ENCODE measurements at places on chromosomes 12 and 14. TPM values are rescaled to one million over a fixed set of nuclear protein-coding genes. Genes with fewer than 3 reads are reported as not detected.
A peak's percentile ranks its signal among the peaks of the same experiment; 100 is the strongest.

- H3K27me3 ChIP-seq: peaks cover 4% of the 10 kb centered on the region
- no peaks in the 10 kb centered on the region for H3K4me1 ChIP-seq
- DNase-seq: no peak
- H3K4me3 ChIP-seq: no peak overlapping the region
Observed at GRCh38 chr14:89000007-89000942, 175.8 kb downstream of the TTC8 start.

GRCh38 chr12:26204612-26205289, 9.4 kb downstream of the SSPN start:
- no peaks in the 10 kb centered on the region for H3K27me3 ChIP-seq
- no peaks in the 10 kb centered on the region for H3K36me3 ChIP-seq
- no peak overlapping the region for H3K4me3 ChIP-seq
- no peak for DNase-seq
- peaks cover 4% of the 10 kb centered on the region for H3K4me1 ChIP-seq

- H3K4me3 ChIP-seq: no peak overlapping the region
- no peaks in the 10 kb centered on the region for H3K4me1 ChIP-seq
- DNase-seq: no peak
- H3K36me3 ChIP-seq: peaks cover 7% of the 10 kb centered on the region
- H3K27me3 ChIP-seq: no peaks in the 10 kb centered on the region
Observed at GRCh38 chr12:43087195-43088091, 464.6 kb downstream of the ADAMTS20 start.

DNA sequence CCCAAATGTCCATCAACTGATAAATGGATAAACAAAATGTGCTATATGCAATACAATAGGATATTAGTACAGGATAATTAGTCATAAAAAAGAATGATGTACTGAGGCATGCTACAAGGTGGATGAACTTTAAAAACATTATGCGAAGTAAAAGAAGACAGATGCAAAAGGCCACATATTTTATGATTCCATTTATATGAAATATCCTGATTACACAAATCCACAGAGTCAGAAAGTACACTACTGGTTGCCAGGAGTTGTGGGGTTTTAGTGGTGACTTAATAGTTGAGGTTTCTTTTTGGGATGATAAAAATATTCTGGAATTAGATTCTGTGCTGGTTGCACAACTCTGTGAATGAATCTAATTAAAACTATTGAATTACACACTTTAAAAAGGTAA, 12.6 kb downstream of the TRIM9 start:
- no peaks in the 10 kb centered on the region for H3K27me3 ChIP-seq
- H3K27ac ChIP-seq: no peak overlapping the region
- no peak overlapping the region for H3K4me3 ChIP-seq
- H3K4me1 ChIP-seq: no peaks in the 10 kb centered on the region
- H3K36me3 ChIP-seq: no peaks in the 10 kb centered on the region

GRCh38 chr12:19572920-19573558, 133.7 kb downstream of the AEBP2 start:
- H3K27me3 ChIP-seq: peaks cover 3% of the 10 kb centered on the region
- peak; percentile 43 for DNase-seq
- peak overlapping the region; percentile 26 for H3K27ac ChIP-seq

DNA sequence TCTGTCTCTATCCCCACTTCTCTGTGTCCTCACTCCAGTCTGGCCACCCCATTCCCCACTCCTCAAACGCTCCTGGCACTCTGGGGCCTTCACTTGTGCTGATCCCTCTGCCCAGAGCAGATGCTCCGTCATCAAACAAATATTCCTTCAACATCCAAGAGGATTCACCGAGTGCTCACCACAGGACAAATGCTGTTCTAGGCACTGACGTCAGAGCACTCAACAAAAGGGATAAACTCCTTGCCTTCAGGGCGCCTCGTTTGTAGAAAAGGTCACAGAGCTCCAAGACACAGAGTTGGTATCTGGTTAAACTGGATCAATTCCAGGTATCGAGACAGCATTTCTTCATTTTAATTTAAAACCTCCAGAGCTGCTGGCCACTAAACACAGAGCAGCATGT, 35.3 kb downstream of the PSMC1 start:
- peaks cover 34% of the 10 kb centered on the region for H3K36me3 ChIP-seq
- DNase-seq: no peak
- no peak overlapping the region for H3K4me3 ChIP-seq
- H3K4me1 ChIP-seq: no peaks in the 10 kb centered on the region

DNA sequence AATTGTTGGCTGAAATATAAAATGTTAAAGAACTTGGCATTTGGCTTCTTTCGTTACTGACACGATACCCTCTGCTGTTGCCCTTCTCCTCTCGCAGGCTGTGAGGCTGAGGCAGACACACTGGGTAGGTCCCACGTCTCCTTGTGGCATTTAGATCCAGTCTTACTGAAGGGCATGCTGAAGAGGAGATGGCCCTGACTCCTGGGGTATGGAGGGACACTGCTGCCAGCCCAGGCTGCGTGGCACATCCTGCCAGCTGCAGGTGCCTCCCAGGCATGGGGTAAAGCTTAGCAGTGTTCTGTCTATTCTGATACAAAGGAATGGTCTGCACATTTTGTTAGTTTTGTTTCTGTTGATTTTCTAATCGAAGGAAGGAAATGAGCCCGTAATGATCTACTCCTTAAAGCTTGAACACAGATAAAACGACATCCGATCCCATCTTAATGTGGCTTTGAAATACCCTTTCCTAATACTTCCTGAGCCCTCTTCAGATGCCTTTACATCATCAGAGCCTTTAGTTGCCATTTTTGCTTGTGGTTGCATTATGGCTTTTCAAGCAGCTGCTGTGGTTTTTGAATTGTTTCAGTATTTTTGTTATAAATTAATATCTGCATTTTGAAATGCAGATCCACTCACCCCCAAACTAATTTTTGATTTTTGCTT, 61.1 kb downstream of the WDR20 start:
- DNase-seq: no peak
- H3K27me3 ChIP-seq: peaks cover 8% of the 10 kb centered on the region
- peaks cover 40% of the 10 kb centered on the region for H3K36me3 ChIP-seq
- H3K4me3 ChIP-seq: no peak overlapping the region
- H3K27ac ChIP-seq: no peak overlapping the region

GRCh38 chr12:93592641-93593406, 20.3 kb downstream of the SOCS2 start:
- no peaks in the 10 kb centered on the region for H3K27me3 ChIP-seq
- H3K27ac ChIP-seq: no peak overlapping the region
- DNase-seq: no peak
- H3K36me3 ChIP-seq: no peaks in the 10 kb centered on the region
- H3K4me3 ChIP-seq: no peak overlapping the region
- H3K4me1 ChIP-seq: peaks cover 12% of the 10 kb centered on the region

GRCh38 chr12:40103043-40103442, 2.8 kb downstream of the SLC2A13 start:
- peaks cover 19% of the 10 kb centered on the region for H3K27me3 ChIP-seq
- no peak for DNase-seq
- no peak overlapping the region for H3K27ac ChIP-seq
- H3K4me3 ChIP-seq: peak overlapping the region; percentile 38
- peaks cover 32% of the 10 kb centered on the region for H3K4me1 ChIP-seq

GRCh38 chr12:50222275-50222783, 55.2 kb upstream of the CERS5 start:
- H3K4me3 ChIP-seq: no peak overlapping the region
- peaks cover 3% of the 10 kb centered on the region for H3K4me1 ChIP-seq
- no peak overlapping the region for H3K27ac ChIP-seq
- DNase-seq: peak; percentile 35
- no peaks in the 10 kb centered on the region for H3K27me3 ChIP-seq

DNA sequence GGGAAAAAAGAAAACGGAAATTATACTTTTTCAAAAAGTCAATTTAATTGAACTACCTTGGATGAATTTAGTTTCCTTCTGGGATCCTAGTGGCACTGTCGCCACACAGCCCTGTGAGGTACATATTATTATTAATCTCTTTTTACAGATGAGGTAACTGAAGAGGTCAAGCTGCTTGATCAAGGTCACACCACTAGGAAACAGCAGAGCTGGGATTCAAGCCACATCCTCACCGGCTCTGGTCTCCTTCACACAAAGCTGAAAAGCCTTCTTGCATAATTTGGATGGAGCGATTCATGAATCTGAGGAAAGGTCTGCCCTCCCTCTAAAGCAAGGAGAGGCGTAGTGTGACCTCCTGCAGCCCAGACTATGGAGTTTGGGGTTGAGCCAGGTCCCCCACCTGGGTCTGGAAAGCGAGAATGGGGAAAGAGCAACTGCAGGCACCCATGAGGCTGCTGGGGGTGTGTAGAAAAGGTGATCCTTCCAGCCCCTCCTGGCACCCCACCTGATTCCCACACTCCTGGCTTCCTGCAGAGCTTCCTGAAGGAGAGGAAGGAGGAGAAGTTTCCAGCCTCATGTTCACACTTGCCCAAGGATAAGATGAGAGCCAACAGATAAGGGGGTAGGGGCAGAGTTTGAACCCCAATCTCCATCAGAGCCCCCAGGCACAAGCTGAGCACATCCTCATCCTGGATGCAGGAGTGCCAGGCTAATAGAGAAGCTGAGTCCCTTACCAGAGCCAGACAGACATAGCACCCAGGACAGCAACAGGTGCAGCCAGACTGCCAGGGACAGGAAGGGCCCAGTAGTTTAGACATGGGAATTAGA, 3.9 kb upstream of the KRT79 start:
- H3K27ac ChIP-seq: no peak overlapping the region
- H3K4me1 ChIP-seq: peaks cover 36% of the 10 kb centered on the region
- no peak overlapping the region for H3K4me3 ChIP-seq
- DNase-seq: no peak

Gene DTX1
- total RNA-seq: 62.8 TPM

DNA sequence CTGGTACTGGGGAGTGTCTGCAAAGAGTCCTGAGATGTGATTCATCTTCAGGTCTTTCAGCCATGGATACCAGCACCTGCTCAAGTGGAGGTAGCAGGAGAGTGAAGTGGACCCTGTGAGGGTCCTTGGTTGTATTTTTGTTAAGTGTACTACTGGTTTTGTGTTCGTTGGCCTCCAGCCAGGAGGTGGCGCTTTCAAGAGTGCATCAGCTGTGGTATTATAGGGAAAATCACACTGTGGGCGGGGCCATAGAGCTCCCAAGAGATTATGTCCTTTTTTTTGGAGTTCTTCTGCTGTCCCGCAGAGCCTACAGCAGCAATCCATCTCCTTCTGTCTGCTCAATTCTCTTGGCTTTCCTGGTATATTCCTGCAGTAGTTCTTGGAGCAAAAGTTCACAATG, 66.8 kb downstream of the SPATA7 start:
- H3K4me3 ChIP-seq: no peak overlapping the region
- no peak overlapping the region for H3K27ac ChIP-seq
- H3K36me3 ChIP-seq: peaks cover 47% of the 10 kb centered on the region
- no peaks in the 10 kb centered on the region for H3K4me1 ChIP-seq

- H3K4me3 ChIP-seq: no peak overlapping the region
- H3K27ac ChIP-seq: no peak overlapping the region
- H3K4me1 ChIP-seq: no peaks in the 10 kb centered on the region
- no peak for DNase-seq
Observed at GRCh38 chr12:30164382-30165318, 380.9 kb upstream of the TMTC1 start.
